Midbrain (tissue), 1 donor: ENCODE measurements at places on chromosomes 2 and 18.

GRCh38 chr18:50853863-50854271 is 25.1 kb upstream of the ME2 start:
- no peak for DNase-seq

- DNase-seq, result no peak
Observed at GRCh38 chr2:96143231-96143847, 1.9 kb downstream of the DUSP2 start.

- no peak for DNase-seq
Observed at GRCh38 chr2:163665817-163666216, 70.0 kb downstream of the FIGN start.

DNA sequence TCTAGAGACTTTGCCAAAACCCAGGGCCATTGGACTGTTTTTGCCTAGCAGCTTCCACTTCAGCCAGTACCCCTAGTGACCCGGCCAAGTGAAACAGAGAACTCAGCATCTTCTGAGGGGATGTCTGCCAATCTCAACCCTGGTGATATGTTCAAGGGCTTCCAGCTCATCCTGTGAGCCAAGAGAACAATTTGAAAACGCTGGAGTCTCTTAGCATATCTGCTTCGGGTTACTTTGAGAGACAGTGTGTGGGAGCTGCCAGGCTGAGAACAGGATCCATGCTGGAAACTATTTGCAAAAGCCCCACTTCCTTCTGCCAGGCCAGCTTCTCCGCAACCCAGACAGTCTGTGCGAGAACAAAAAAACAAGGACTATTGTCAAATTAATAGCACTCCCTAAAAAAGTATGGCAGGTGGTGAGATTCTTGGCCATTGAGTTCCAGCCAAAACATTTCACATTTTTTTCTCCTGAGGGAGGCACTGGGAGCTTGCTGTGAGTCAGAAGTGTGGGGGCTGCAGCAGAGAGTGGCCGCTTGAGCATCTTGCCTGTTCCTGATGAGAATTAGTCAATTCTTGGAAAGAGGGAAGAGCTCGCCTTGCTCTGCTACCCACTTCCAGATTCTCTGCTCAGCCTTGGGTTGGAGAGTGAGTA is 395.6 kb upstream of the TRIB2 start:
- no peak for DNase-seq

GRCh38 chr2:155867564-155867963 is 465.0 kb downstream of the NR4A2 start:
- DNase-seq, result no peak

- DNase-seq, result peak; percentile 41
Observed at GRCh38 chr18:12946549-12947284, 1.1 kb upstream of the SEH1L start.

GRCh38 chr2:229901819-229902218 is 20.0 kb downstream of the TRIP12 start:
- DNase-seq, result no peak
